ENCODE measurements at places on chromosomes 12 and 14.

DNA sequence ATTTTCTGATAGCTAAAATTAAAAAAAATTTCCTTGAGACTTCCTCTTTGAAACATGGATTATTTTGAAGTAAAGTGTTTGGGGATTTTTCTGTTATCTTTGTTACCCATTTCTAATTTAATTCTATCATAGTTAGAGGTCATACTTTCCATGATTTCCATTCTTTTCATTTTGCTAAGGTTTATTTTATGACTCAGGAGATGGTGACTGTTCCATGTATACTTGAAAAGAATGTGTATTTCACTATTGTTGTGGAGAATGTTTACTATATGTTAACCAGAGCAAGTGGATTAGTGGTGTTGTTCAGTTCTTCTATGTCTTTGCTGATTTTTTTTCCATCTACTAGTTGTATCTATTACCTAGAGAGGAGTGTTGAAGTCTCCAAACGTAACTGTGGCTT lies 250.5 kb upstream of the PELI2 start:
- DNase-seq = no peak

DNA sequence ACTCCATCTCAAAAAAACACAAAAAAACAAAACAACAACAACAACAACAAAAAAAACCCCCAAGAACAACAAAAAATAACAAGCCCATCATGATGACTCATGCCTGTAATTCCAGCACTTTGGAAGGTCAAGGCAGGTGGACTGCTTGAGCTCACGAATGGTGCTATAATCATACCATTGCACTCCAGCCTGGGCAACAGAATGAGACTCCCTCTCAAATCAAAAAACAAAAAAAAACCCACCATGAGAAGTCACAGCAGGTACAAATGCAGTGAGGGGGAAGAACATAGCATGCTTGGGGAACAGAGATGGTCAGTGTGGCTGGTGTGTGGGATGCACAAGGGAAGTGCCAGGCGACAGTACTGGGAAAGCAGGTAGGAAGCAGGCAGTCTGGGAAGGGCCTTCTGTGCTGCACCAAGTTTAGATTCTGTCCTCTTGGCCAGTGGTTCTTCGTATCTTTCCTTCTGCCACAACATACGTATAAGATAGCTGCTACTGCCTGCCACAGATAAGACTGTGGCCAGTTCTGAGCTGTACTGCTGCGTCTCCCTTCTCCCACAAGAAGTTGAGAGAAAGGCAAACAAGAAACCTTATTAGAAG lies 28.0 kb downstream of the ATG14 start:
- no peak for DNase-seq

DNA sequence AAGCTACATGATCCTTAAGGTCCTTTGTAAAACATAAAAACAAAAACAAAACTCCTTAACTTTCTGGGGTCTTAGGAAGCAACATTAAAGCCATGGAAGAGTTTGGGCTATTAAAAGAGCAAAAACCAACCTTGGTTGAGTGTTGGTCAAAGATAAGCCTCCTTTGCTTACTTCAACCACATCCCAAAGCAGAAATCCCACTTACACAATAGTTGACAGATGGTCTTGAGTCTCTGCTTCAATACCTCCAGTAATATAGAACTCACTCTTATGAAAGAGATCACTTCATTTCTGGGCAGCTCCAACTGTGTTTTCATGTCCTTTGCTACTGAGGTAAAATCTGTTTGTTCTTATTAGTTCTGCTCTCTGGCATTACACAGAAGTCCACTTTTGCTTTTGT lies 125.8 kb downstream of the SLC38A4 start:
- no peak for DNase-seq

DNA sequence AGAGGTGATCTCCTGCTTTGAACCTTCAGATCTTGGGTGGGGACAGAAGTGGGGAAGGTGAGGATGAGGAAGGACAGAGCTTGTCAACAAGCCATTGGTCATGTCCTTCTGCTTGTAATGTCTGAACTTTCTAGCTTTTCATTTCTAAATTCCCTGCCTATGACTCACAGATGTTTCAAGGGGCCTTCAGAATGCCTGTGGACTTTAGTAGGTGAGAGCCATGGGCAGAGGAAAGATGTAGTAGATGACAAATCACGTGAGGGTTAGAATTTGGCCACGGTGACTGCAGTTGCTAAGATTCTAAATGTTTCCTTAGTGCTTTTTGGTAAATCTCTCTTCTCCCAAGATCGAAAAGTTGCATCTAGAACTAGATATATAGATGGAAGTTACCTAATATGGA lies 18.7 kb upstream of the CREBL2 start:
- no peak for DNase-seq

- DNase-seq = no peak
These were observed 47.8 kb upstream of the CHGA start for GRCh38 chr14:92874962-92875661.

DNA sequence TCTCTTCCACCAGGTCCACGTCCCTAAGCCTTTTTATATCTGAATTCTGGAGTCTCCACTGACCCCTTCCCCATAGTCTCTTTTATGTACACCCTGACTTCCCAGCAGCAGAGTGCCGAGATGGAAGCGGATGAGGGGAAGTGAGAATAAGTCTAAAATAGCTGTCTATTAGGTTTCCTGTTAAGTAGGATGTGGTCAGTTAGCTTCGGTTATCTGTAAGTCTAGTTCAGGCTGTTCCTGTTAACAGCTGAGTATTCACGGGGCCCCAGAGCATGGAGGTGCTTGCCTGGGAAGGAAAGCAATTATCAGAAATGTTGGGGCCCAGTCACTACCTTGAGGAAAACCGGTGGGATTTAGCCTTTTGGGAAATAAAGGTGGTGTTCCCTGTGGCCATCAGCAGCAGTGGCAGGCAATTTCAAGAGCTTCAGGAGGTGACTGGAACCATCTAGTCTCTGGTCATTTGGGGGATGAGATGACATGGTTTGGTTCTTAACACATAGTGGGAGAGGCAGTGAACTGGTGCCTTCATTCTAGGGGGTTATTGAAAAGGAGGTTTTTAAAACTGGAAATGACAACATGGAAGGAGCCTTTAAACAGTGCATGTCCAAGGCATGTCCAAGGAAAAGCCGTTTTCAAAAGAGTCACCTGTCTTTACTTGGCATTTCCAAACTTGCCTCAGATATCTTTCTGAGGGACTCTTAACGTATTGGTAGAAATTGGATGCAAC lies 21.8 kb downstream of the CHST11 start:
- DNase-seq = no peak

DNA sequence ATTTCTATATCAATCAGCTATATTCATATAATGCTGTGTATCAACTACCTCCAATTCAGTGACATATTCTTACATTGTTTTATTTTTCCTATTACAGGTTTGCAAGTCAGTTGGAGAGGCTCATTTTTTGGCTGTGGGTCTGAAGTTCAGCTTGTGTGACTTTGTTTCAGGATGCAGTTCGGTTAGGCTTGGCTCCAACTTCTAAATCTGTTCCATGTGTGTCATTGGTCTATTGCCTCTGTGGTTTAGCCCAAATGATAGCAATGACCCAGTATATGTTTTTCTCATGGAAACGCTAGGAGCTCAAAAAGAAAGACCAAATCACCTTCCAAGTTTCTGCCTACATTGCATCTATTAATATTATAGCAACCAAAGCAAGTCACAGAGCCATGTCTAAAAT lies 848.6 kb upstream of the LRFN5 start:
- DNase-seq = no peak

DNA sequence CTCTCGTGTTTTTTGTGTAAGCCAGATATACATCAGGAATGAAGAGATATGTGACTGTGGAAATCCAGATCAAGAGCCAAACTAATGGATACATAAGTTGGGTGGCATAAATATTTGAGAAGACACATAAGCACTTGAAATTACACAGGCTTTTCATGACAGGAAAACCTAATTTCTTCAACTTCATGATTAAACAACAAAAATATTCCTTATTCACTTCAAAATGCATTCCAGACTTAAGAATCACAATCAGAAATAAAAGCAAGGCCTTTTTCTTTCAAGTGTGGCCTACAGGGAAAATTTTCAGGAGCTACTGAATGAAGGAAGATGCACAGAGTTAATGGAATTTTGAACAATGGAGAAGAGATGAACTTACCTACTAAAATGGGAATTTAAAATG lies 515.6 kb downstream of the FOXG1 start:
- no peak for DNase-seq

DNA sequence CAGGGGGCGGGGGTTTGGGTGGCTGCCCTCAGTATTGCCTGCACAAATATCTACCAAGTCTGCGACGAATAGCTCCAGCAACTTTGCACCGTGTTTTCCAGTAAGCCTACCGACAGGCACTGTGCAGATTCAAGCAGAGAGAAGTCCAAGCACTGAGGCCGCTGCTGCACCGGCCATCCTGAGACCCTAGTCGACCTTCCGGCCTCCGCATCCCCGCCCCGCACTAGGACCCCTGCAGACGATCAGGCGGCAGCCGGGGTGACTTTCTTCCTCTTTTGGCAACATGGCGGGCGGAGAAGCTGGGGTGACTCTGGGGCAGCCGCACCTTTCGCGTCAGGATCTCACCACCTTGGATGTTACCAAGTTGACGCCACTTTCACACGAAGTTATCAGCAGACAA lies at the start of gene EIF2S3B:
TSS of gene EIF2S3B (plus strand) at position 271 of the 400 bp plus-strand sequence. CDS start at position 284, 13 bp downstream.
- no peak for DNase-seq

DNA sequence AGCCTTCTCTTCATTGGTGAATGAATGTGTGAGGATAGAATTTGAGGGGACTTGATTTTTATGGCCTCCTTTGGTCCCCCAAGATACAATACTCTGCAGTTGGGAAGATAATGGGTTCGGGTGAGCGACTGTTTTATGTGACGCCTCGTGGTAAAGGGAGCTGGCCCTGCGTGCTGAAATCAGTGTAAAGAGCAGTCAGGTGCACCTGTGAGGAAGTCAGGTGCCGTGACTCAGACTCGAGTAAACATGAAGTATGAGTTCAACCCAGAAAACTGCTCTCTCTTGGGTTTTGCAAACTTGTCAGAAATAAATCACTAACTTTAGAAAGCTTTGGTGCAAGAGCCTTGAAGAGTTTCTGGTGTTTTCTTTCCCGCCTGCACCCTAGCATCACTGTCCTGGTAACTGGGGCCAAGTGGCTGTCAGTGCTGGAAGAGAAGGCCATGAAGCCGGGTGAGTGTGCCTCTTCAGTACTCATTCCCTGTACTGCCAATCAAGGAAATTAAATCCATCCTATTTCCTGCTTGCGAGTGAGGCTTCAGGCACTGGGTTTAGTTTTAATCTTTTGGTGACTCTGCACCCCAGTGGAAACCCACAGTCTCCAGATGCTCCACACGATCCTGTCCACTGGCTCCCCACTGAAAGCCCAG lies 59.2 kb downstream of the AACS start:
- DNase-seq = no peak

- DNase-seq = no peak
These were observed 12.6 kb upstream of the PUS1 start for GRCh38 chr12:131916306-131917138.

- no peak for DNase-seq
These were observed 12.7 kb upstream of the SLC2A3 start for GRCh38 chr12:7948589-7949260.

DNA sequence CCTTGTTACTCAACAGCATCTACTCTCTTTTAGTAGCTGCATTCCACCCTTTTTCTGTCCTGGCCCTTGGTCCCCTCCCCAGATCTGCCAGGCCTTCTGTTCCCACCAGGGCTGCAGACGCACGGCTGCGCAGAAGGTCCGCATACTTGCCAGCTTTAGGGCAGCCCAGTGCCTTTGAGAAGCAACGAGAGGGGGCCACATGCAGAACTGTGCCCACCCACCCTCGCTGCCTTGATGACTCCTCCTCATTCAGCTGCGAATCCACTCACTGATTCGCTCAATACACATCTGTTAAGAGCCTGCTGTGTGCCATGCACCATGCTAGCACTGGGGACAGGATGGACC lies 39.2 kb downstream of the PRIMA1 start:
- DNase-seq = no peak

- DNase-seq = no peak
These were observed 196.6 kb upstream of the TMTC1 start for GRCh38 chr12:29980304-29980703.

GRCh38 chr14:74919421-74920165 lies 3.5 kb downstream of the RPS6KL1 start:
- no peak for DNase-seq

DNA sequence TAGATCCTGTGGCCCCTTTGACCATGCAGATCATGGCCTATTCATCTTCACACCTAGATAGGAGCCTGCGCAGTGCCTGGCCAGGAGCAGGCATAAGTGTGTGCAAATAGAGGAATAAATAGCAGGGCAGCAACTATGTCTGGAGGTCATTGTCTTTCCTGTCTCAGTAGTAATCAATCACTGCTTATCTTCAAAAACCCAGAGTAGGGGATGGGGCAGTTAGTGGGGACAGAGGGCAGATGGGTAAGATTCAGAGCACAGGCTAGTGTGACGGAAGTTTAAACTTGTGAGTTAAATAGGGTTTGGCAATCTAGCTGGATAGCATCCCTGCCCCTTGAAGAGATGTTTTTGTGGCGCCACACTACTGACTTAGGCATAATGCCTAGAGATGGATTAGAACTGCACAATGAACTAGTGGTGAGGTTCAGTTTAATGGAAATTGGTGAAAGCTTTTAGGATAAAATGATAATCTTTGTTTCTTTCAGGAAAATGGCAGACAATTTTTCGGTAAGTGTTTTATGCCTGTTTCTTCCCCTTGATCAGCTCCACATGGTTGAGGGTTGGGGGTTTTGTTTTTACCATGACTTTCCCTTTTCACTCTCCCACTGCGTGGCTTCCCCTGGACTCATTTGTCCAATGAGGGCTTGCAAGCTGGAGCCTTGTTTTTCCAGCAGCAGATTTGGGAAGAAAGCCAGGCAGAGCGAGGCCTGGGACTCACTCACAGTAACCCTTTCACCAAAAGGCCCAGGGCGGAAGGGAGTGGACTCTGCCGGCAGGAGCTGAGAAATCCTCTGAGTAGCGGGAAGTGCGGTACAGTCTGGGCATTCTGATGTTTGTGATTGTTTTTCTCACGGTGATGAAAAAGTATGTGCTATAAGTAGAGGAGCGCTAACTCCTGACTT lies 8.1 kb downstream of the LGALS3 start:
- no peak for DNase-seq

- no peak for DNase-seq
These were observed 75.9 kb downstream of the TTLL5 start for GRCh38 chr14:75736845-75737485.
